ENCODE measurements at places on chromosomes 4 and X.

DNA sequence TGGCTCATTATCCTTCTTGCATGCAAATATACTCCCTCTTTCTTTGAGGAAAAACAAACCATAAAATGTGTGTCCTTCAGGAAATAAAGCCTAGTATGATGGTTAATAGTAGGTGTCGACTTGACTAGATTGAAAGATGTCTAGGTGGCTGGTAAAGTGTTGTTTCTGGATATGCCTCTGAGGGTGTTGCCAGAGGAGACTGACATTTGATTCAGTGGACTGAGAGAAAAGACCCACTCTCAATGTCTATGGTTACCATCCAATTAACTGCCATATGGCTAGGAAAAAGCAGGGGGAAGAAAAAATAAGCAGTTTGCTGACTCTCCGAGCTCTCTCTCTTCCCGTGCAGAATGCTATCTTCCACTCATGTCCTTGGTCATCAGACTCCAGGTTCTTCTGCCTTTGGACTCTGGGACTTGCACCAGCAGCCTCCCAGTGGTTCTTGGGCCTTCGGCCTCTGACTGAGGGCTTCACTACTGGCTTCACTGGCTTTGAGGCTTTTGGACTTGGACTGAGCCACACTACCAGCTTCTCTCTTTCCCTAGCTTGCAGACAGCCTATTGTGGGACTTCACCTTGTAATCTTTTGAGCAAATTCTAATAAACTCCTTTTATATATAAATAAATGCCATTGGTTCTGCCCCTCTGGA is 532.1 kb upstream of the HTR2C start:
- DNase-seq = no peak

DNA sequence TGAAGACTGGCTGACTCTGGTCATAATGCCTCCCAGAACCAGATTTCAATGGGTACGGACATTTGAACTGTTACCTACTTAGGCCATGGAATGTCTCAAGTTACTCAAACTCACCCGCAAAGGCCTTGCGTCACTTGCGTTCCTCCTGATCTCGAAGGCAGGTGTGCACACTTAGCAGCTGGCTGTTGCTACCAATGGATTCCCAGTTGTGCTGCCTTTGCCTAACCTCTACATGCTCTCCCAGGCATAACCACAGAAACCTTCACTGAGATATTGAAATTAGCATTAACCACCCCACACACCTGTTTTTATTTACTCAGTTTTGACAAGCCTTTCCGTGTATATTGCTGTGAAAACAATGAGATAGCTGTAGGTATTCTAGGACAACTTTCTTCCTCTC is 2.8 kb downstream of the ERVMER34-1 start:
- no peak for DNase-seq

DNA sequence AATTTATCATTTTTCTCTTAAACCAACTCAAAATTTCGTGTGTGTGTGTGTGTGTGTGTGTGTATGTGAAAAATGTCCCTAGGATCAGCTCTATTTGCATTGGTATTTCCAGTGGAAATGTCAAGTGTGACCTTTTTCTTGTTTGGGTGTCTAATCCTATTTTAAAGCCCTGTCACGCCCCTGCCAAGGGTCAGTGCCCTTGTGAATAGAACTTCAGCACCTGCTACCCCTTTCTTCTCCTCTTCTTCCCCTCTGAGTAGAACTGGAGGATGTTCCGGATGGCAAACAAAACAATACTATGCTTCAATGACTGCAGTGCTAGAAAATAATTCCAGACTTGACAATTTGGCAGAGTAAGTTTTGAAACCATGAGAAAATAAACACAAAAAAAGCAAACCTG is 67.3 kb downstream of the SPRY1 start:
- no peak for DNase-seq

DNA sequence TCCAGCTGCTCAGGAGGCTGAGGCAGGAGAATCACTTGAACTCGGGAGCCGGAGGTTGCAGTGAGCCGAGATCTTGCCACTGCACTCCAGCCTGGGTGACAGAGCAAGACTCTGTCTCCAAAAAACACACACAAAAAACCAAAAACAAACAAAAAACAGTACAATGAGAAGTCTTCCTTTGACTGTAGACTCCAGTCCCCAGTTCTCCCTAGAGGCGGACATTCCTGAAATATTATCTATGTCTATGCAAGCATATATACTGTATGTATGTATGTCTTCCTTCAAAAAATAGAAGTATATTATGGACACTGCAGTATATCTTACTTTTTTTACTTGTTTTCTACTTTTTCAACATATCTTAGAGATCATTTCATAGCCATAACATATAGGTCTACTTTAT is 10.2 kb upstream of the FGF2 start:
- DNase-seq = no peak

DNA sequence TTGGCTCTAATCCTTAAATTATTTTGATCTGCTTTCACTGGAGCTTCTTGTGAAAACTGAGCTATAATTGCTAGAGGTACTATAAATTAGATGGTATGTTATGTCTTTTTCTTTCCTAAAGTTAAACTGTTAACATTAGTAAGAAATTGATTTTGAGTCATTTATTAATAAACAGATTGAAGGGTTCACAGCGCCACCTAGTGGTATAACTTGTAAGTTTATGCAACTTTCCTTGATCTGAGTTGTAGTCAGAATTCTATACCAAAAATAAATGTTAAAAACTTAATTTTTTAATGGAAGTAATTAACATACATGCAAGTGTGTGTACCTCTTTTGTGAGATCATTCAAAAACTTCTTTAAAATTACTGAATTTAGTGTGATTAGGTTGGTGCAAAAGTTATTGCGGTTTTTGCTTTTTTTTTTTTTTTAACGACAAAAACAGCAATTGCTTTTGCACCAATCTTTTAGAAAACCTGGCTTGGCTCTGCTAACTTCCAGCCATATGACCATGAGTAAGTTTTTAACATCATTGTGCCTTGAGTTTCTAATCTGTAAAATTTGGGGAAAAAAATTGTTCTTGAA is 151.5 kb downstream of the CENPC start:
- peak; percentile 67 for DNase-seq

DNA sequence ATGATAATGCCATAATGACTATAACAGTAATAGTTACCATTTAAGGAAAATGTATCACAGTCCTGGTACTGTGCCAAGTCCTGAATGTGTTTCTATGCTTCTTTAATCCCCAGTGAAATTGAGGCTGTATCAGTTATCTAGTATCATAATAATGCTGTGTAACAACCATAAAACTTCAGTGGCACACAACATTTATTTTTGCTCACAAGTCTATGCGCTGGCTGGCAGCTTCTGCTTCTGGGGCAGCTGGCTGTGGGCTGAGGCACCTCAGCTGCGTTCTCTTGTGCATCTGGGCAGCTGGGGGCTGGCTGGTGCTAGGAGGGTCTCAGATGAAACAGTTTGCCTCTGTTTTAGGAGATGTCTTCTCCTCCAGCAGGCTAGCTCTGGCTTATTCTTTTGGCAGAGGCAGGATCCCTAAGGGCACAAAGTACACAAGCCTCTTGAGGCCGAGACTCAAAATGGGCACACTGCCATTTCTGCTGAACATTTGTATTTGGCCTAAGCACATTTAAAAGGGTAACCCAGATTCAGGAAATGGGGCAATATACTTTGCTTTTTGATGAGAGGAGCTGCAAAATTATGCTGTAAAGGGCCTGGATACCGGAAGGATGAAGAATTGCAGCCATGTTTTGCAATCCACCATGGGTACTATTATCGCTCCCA is 62.6 kb upstream of the DHX15 start:
- no peak for DNase-seq

- no peak for DNase-seq
Measured at GRCh38 chr4:29540439-29541102, 1179.6 kb upstream of the PCDH7 start.

DNA sequence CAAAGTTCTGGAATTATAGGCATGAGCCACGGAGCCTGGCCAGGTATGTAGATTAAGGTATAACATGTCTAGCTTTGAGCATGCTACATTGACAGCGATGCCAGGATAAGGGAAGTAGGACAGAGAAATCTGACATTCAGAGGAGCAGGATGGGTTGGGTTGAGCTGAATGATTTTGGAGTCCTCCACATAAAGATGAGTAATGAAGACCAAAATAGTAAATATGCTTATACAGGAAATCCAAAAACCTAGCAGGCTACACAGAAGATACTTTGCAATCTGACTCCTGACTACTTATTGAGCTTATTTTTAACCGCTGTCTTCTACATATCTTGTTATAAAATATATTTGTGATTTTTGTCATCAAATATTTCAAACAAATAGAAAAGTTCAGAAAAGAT is 69.7 kb downstream of the PDGFC start:
- no peak for DNase-seq

DNA sequence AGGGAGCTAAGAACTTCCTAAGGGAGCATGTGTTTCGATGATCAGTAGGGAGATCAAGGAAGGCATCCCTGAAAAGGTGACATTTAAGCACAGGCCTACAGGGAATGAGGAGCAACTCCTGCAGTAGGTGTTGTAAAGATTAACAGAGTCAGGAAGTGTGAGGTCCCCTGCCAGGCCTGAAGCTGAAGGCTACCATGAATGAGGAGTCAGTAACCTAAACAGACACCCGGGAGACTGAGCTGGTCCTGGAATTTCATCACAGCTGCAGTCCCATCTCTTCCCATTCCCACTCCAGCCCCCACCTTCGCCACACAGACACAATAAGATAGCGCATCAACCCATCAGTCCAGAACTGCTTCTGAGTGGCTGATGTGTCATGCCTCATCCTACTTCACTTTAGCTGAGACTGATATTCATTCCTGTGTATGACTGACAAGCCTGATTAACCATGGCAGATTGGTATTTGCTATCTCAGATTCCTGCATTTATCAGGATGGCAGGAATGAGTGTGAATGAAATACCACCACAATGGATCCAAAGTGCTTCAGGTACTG is 27.0 kb upstream of the EFNB1 start:
- no peak for DNase-seq

GRCh38 chr4:187108845-187109244 is 385.2 kb upstream of the FAT1 start:
- DNase-seq = no peak

DNA sequence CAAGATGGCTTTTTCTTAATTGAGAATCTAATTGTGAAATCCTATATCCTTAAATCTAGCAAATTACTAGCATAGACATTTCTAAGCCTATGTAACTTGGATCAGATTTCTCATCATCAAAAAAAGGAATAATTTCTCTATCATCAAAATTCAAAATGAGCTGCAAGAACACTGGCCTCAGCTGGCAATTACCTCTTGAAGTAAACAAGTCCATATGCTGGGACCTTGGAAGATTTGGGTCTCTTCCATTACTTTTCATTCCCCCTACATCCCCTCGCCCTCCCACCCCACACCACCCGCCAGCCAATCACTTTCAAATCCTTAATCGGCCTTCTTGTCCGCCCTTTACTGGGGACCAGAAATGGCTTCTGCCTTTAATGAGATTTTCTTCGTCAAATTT is 23.3 kb upstream of the MBTPS2 start:
- no peak for DNase-seq

GRCh38 chr4:124035364-124036041 is 638.9 kb downstream of the SPRY1 start:
- DNase-seq = no peak

- no peak for DNase-seq
Measured at GRCh38 chr4:183295711-183296110, 24.4 kb downstream of the CLDN22 start.

GRCh38 chrX:19790829-19791228 is 96.6 kb downstream of the SH3KBP1 start:
- DNase-seq = no peak

DNA sequence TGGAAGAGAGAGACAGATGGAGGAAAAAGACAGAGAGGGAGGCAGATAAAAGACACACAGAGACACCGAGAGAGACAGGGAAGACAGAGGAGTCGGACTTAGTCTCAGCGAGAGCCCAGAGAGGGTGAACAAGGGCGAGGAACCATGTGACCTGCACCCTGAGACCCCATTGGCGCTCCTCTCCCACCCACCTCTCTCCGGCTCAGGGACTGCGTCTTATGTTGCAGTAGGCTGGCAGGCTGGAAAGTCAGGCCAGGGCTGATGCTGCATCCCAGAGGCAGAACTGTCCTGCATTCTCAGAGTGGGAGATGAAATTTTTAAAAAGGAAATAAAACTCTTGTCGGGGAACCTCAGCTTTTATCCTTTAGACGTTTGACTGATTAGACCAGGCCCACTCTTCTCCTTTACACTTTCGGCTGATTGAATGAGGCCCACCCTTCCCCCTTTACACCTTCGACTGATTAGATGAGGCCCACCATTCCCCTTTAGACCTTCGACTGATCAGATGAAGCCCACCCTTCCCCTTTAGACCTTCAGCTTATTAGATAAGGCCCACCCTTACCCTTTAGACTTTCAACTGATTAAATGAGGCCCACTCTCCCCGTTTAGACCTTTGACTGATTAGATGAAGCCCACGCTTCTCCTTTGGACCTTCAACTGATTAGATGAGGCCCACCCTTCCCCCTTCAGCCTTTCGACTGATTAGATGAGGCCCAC is 29.5 kb upstream of the IL3RA start:
- DNase-seq = no peak

GRCh38 chr4:99821918-99822503 is 5.4 kb downstream of the DAPP1 start:
- no peak for DNase-seq

DNA sequence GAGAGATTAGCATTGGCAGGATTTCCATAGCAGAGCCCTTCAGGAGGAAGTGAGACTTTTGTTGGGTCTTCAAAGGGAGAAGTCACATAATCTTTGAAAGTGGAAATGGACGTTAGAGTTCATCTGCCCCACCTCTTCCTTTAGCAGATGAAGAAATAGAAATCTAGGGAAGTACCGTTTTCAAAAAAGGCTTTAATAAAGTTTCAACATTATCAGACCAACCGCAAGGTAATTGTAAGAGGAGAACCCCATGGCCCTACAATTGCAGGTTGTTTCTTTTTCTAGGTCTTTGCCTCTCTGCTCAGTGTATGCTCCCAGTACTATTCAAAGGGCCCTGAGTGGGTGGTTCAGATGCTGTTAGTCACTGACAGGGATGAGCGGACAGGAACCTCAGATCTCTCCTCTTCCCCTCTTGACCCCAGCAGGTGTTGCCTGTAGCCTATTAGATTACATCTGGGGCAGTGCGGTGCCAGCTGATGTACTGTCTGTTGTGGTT is 48.6 kb upstream of the AP1S2 start:
- no peak for DNase-seq

DNA sequence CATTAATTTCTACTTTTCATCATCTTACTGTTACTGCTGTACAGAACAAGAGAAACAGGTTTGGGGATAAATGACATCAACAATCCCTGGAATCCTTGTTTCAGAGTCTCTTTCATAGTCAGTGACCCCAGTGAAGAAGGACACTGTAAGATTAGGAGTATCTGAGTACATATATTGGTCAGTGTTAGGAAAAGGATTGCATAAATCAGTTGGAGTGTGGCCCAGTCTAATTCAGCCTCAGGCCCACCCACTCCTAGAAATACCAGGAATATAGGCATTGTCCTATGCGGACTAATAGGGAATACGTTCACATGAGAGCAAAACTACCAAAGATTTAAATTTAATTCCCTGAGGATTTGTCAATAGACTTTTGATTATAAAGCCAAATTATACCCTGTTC is 237.8 kb downstream of the LDB2 start:
- no peak for DNase-seq

GRCh38 chr4:144208074-144208473 is 67.6 kb upstream of the GYPA start:
- DNase-seq = no peak

Measured in activated CD4-positive, alpha-beta T cell treated with anti-CD3 and anti-CD28 coated beads, Interleukin-2, amount 10 ng/mL, durations not matched to agents 24 days and 14 days (primary cell).